ENCODE measurements at places on chromosomes 7 and 10. TPM values are rescaled to one million over a fixed set of nuclear protein-coding genes. Genes with fewer than 3 reads are reported as not detected.

DNA sequence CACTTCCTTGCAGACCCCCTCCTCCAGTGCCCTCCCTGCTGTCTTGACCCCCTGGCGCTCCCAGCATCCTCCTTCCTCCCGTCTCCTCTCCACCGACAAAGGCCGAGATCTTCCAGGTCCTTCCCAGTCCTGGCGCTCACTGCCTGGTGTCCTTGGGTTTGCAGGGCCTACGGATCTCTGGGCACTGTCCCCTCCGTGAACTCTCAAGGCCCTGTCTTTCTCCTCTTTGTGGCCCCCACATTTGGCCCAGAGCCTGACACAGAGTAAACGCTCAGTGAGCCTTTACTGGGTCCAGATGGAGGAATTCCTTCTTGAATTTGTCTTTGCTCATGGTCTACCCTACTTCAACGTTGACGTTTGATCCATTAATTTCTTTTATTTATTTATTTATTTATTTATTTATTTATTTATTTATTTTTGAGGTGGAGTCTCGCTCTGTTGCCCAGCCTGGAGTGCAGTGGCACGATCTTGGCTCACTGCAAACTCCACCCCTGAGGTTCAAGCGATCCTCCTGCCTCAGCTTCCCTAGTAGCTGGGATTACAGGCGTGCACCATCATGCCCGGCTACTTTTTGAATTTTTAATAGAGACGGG is 29.7 kb downstream of the TMEM270 start:
- DNase-seq, result no peak

GRCh38 chr10:110260746-110261477 is 43.8 kb downstream of the SMNDC1 start:
- no peak for DNase-seq

VTI1A gene
- total RNA-seq, result 32.3 TPM

- DNase-seq, result no peak
These were observed 145.0 kb downstream of the LRRC4 start for GRCh38 chr7:127886248-127886647.

- no peak for DNase-seq
These were observed 489.4 kb downstream of the SEMA3D start for GRCh38 chr7:84697506-84697905.

- peak; percentile 80 for DNase-seq
These were observed 43.4 kb downstream of the LDB3 start for GRCh38 chr10:86711513-86712316.

ANXA8L1 gene
- not detected for total RNA-seq

OPN4 gene
- not detected for total RNA-seq

DNA sequence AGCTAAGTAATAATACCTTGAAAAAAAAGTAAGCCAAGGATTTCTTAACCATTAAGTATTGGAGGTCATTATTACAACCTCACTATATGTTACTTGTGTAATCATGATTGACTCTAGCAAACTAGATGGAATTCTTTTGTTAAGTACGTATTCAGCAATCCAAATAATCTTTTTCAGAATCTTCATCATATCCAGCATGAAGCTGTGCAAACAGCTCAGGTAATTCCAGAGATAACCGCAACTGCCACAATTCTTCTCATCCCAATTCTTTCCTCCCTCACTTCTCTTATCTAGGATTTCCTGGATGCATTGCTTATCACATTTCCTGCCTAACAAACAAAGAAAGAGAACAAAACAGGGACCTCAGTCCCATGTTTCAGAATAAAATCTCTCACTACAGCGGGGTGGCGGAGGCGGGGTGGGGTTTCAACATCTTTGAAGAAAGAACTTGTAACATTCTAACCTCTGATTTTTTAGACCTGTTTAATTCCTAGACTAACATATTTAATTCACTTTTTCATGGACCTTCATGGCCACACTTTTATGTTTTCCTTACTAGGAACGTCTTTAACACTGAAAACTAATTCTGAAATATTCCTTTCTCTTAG is 156.5 kb downstream of the POM121L12 start:
- no peak for DNase-seq

FAM180A gene
- total RNA-seq, result 11.9 TPM

Data from posterior vena cava (tissue), 2 donors.